ENCODE measurements at places on chromosomes 3 and 15.

- DNase-seq = no peak
These were observed 33.6 kb downstream of the DMXL2 start for GRCh38 chr15:51588966-51589365.

GRCh38 chr3:138673641-138674530 is 65.3 kb downstream of the FAIM start:
- no peak for DNase-seq

DNA sequence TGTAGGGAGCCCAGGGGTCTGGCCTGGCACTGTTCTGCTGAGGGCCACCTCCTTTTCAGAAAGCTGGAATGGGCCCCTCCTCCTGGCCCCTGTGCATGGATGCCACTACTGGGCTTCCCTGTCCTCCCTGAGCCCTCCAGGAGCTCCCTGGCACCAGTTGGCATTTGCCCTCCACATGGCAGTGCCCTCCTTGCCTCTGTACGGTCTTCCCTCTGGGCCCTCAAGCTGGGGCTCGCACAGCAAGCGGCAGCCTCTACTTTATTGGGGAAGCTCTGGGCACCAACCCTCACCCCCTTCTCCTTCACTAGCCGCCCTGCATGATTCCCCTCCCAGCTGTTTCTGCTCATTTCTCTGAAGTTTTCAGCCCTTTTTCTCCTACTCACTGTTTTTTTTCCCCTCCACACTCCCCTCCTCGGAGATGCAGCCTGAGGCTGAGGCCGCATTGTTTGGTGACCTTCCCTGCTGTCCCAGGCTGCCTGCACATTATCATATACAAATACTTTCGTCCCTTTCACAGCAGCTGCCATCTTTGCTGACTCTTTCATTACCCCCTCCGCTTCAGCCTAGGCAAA is 127.3 kb downstream of the EEFSEC start:
- peak; percentile 12 for DNase-seq

- DNase-seq = no peak
These were observed 36.0 kb downstream of the LDHAL6B start for GRCh38 chr15:59242649-59243048.

- peak; percentile 45 for DNase-seq
These were observed 108.8 kb downstream of the XXYLT1 start for GRCh38 chr3:195162033-195162669.

- DNase-seq = no peak
These were observed 82.6 kb upstream of the RAP2B start for GRCh38 chr3:153079386-153079785.

DNA sequence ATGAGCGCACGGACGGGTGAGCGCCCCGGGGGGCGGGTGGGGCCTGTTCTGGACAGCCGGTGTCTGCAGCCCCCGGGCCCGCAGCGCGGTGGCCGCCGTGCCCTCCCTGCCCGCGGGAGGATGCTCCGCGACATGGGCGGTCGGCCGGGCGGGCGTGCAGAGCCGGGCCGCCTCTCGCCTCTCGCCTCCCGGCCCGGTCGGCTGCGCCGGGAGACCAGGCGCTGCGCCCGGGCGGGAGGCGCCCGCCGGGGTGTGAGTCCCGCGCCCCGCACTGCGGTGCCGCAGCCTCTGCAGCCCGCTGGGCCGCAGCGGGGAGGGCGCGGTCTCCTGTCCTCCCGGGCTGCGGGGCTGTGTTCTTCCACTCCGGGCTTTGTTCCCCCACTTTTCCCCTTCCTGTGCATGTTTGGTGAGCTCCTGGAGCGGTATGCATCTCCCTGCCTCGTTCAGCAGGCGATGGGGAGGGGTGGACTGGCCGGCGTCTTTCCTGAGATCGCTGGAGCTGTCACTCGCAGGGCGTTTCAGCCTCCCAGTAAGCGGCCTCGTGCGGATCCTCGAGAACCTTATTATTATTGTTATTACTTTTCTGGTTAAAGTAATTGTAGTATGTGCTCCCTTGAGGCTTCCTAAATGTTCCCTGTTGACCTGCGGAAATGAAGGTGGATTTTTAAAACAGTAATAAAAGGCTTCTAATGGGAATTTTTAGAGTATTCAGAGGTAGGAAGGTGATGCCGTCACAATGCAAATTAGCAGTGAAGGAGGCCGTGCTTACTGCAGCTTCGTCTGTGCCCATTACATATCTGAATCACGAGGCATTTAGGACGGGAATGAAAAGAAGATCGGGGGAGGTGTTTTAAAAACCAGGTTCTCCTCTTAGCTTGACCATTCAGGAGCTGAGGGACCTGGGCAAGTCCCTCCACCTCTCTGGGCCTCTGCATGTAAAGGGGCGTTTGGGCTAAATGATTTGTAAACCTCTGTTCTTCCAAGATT is 593 bp downstream of the TMOD2 start:
- DNase-seq = no peak

DNA sequence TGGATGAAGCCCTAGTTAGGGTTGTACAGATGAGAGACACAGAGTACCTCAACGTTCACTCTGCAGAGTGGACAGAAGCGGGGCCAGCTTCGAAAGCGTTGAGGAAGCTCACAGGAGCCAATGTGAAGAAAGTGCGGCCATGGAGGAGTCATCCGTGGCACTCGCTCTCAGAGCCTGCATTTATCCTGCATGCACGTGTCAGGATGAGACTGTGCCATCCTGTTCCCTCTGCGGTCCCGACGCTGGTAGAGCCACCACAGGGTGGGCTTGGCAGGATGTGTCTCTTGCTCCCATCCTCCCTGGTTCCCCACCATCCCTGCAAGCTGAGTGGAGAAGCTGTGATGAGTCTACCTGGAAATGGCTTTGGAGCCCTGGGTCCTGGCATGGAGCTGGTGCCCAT is 39.3 kb downstream of the KLHL25 start:
- no peak for DNase-seq

GRCh38 chr3:106007512-106007911 is 138.7 kb upstream of the CBLB start:
- DNase-seq = no peak

GRCh38 chr15:48796930-48797329 is 13.9 kb downstream of the CEP152 start:
- DNase-seq = no peak

- no peak for DNase-seq
These were observed 213.1 kb downstream of the NTRK3 start for GRCh38 chr15:88043396-88043795.

DNA sequence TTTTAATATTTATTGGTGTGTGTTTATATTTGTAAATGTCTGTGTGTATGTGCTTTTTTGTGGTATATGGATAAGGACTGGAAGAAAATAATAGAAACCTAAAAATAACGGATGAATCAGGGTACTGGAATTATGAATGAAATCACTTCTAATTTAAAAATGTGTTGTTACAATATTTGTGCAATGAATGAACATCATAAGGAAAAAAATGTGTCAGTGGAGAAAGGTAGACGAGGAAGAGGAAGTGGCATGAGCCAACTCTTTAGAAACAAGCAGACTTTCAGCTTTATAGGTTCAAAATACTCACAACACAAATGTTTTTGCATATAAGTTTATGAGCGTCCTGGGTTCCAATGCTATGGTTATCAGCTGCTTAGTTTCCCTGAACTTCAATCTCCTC is 59.4 kb downstream of the SOX2 start:
- no peak for DNase-seq

GRCh38 chr15:28985316-28985645 is 99.5 kb downstream of the APBA2 start:
- DNase-seq = no peak

DNA sequence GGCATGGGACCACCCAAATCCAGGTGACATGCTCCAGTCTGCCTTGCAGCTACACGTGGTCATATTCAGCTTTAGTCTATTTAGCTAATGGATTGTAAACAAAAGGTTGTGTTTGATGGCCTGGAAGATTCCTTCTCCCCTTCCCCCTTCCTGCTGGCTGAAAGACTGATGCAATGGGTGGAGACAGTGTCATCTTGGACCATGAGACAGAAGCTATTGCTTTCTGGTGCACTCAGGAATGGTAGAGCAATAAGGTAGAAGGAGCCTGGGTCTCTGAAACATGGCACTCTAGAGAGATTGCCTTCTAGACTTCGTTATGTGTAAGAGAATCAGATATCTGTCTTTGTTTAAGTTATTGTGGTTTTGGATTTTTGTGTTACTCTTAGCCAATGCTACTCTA is 25.7 kb upstream of the PTX3 start:
- DNase-seq = no peak

DNA sequence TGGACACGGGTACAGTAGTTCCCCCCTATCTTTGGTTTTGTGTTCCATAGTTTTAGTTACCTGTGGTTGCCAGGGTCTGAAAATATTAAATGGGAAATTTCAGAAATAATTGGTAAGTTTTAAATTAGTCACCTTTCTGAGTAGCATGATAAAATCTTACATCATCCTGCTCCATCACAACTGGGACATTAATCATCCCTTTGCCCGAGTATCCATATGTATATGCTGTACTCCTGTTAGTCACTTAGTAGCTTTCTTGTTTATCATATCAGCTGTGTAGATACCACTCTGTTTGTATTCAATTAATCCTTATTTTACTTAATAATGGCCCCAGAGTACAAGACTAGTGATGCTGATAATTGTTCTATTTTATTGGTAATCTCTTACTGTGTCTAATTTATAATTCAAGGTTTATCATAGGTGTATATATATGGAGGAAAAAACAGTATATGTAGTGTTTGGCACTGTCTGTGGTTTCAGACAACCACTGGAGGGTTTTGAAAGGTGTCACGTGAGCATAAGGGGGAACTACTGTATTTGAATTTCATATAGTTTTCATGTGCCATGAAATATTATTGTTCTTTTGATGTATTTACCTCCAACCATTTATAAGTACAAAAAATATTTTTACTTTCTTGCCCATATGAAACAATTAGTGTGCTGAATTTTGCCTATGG is 41.4 kb downstream of the CTDSPL2 start:
- peak; percentile 45 for DNase-seq

- DNase-seq = no peak
These were observed 43.9 kb downstream of the UBE3A start for GRCh38 chr15:25394898-25395297.

- no peak for DNase-seq
These were observed 93.1 kb downstream of the C3orf70 start for GRCh38 chr3:185059766-185060165.

- peak; percentile 55 for DNase-seq
These were observed 165.2 kb upstream of the UMPS start for GRCh38 chr3:124565013-124565412.
